ENCODE measurements at places on chromosomes 4 and X.

DNA sequence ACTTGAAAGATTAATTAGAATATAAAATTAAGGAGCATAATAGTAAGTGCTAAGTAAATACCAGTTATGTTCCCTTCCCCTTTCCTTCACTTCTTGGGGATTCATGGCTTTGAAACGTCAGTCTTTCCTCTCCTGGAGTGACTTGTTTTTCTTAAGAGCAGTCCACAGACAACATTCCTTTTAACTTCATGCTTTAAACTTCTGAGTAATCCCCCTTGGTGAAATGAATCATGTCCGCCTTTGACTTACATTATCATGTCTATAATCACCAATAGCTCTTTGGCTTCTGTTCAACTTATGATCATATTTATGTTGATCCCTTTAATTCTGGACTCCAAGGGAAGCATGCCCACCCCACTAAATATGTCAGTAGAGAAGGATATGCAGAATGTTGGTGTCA, 1012.1 kb upstream of the SLIT2 start:
- DNase-seq, result no peak

GRCh38 chrX:35090801-35091200, 148.2 kb downstream of the FAM47B start:
- DNase-seq, result no peak

- no peak for DNase-seq
Measured at GRCh38 chrX:103495786-103496185, 23.5 kb downstream of the RAB40A start.

GRCh38 chr4:185246453-185246852, 37.1 kb downstream of the SNX25 start:
- DNase-seq, result no peak

DNA sequence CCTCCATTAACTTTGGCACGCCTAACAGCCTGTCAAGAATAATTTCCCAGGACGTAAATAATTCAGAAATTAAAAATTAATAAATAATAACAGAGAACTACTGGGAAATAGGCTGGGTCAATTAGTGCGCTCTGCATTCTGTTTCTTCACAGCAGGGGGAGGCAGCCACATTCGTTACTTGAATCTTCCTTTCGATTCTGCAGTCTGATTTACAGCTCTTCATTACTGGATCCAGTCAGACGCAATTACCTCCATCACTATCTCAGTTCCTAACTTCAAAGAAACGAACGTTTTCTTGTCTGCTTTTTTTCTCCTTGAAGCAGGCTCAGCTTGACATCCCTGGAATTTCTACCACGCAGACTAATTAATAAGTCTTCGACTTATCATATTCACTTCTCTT, 9.0 kb upstream of the RPL34 start:
- DNase-seq, result no peak
